Activated naive CD8-positive, alpha-beta T cell treated with anti-CD3 and anti-CD28 coated beads, Interleukin-2, amount 50 U/mL, for 16 hours (primary cell): ENCODE measurements at places on chromosomes 12 and 14.

DNA sequence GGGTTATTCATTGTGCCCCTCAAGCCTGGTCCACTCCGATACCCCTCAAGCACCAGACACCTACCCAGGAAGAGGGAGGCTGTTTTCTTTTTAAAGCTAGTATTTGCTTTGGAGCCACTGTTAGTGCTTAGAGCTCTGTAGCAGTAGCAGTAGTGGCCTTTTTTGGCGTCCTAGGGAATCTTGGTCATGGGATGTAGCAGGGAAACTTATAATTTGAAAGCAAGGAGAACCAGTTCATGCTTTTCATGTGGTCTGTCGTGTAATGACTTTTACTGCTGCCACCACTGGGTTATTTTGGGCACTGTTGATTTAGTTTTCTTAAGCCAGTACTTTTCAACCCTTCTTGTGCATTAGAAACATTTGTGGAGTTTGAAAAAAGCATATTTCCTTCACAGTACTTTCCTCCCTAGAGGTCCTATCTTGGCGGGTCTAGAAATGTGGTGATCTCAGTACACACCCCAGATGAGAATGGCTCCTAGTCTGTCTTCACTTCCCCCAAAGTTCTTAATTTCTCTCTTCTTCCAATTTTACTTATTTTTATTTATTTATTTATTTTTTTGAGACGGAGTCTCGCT is 49.7 kb downstream of the MARK3 start:
- DNase-seq: no peak

DNA sequence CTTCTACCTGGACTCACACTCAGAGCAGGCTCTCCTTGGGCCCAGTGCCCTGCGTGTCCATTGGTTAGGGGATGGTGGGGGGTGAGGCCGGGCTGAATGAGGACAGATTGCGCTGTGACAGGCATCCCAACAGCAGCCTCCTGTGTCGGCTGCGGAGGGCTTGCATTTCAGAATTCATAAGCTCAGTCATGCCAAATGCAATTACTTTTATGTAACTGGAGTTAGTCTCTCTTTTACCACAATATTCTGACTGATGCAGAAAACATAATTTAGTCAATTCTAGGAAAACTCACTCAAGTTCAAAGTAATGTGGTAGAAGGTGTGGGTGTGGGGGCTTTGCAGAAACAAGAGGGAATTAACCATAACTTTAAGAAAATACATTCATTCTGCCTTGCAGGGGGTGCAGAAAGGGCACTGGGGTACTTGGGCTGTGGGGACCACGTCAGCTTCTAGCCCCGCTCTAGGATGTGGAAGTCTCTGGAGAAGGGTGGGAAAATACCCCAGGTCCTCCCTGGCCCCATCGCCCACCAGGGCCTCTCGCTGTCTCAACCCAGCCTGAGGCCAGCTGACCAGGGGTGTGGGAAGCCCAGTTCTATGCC is 257.7 kb downstream of the ADGRD1 start:
- no peak for DNase-seq

DNA sequence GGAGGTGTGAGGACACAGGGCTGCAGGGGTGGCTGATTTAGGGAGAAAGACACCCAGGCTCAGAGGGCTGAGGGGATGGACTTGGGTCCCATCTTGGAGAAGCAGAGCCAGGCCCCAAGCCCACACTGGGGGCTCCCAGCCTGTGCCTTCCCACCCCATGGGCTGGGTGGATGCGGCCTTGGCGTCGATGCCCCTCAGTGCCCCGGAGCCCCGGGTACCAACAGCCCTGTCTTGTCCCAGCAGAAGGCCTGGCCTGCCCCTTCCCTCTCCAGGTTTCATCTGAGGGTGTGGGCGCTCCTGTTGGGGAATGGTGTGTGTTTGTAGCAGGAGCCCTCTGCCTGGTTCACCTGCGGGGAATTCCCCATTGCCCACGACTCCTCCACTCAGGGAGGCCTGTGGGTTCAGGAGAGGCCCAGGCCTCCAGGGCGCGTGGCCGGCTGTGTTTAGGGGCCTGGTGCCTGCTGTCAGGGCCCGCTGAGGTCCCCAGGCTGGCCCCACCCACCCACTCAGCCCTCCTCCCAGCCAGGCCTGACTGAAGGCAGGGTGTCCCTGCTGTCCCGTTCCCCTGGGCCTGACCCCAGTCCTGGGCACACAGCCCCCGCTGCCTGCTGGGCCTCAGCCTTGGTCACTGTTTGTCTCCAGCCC is 51.1 kb upstream of the BEGAIN start:
- no peak for DNase-seq

GRCh38 chr14:21880918-21881317 is 207.3 kb upstream of the OR4E1 start:
- DNase-seq: no peak

GRCh38 chr12:65642061-65642661 is 182.1 kb upstream of the HMGA2 start:
- DNase-seq: no peak

DNA sequence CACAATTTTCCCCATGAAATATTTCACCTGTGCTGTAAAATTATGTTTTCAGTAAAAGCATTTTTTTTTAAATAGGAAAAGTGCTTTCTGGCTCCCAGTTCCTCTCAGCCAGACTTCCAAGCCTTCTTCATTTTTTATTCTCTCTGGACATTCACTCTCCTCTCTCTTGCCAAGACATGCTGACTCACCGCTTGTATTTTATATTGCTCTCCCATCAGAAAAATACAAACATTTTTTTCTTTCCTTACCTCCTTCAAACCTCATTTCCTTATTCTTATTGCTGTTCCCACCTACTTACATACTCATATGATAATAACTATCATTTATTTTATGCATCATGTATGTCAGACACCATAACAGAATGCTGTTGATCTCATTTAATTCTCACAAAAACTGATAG is 37.7 kb upstream of the ZNF641 start:
- DNase-seq: no peak

- no peak for DNase-seq
Observed at GRCh38 chr12:124715121-124715990, 147.9 kb upstream of the NCOR2 start.

DNA sequence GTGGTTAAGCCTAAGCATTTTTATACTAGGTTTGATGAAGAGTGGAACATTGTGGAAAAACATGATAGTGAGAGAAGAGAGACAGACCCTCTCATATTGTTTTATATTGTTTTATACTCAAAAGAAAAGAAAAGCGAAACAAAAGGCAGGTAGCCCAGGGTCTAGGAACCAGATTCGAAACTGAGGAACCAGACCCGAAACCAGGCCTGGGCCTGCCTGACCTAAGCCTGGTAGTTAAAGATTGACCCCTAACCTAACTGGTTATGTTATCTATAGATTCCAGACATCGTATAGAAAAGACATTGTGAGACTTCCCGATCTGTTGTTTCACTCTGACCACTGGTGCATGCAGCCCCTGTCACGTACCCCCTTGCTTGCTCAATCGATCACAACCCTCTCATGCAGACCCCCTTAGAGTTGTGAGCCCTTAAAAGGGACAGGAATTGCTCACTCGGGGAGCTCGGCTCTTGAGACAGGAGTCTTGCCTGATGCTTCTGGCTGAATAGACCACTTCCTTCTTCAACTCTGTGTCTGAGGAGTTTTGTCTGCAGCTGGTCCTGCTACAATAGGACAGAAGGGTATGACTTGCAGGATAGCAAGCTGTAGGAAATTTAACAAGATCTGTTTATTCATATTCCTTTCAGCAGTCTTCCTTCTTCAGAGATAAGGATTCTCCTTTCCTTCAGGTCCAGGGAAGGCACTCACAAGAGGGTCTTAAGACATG is 147.1 kb upstream of the PLEKHA5 start:
- DNase-seq: no peak

DNA sequence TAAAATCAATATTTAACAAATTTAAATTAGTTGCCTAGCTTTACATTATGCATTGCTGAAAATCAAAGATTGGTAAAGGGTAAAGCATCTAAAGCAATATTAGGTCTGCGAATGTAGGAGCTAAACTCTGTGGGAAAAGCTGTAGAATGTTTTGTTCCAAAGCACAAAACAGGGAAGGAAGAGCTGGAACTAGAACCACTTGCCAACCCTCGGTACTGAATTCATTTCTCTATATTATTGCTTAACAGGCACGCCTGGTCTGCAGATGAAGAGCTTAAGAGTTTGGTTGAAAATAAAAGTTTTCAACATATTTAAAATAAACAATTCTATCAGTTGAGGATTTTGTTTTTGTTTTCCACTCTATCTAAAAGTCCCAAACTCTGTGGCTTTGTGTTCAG is 1252.8 kb upstream of the SEL1L start:
- no peak for DNase-seq

DNA sequence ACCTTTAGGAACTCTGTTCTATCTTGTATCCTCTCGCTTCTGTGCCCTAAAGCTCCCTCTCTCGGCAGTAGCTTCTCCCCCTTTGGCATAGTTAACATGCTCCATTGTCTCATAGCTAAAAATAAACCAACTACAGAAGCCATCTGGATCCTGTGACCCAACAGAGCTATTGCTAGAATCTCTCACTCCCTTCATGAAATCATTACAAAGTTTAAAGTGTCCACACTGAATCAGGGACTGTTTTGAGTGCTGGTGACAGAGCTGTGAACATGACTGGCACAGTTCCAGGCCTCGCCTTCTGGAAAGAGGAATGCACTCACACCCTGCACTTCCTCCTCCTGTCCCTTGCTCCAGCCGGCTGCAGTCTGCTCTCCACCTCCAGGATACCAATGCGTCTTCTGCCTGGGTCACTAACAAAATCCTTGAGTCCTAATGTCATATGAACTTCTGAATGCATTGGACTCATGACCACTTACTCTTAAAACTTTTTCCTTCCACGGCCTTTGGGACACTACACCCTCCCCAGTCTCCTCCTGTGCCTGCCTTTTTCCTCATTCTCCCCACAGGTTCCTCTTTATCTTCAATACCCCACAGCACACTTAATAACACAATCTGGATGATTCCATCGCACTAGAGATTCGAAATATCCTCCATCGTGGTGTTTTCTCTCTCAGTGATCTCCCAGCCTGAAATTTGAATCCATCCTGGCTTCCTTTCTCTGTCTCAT is 13.2 kb downstream of the PLBD1 start:
- DNase-seq: no peak

GRCh38 chr14:34710744-34711143 is 3.6 kb downstream of the CFL2 start:
- DNase-seq: no peak

- no peak for DNase-seq
Observed at GRCh38 chr12:119178544-119179334, at the start of gene HSPB8. Gene HSPB8 (plus strand): TSS chr12:119178931. CDS start chr12:119179313, 382 bp downstream.

DNA sequence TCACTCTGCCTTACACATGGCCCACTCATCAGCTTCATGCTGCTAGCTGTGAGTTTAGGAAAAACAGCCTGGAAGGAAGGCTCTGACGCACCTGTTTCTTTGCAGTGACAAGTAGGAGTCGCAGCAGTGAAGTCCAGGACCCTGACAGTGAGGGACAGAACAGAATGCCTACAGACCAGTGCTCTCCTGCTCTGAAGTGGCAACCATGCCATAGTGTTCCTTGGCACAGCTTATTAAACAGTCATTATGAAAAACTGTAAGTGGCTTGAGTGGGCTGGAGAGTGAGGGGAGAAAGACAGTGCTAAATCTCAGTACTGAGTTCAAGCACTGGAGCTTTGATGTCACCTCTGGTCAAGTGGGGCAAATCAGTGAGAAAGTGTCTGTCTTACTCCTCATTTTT is 61.7 kb downstream of the MYRFL start:
- no peak for DNase-seq

GRCh38 chr12:26612203-26612602 is 220.8 kb downstream of the ITPR2 start:
- DNase-seq: no peak
